ENCODE measurements at places on chromosomes 4 and X. TPM values are rescaled to one million over a fixed set of nuclear protein-coding genes. Genes with fewer than 3 reads are reported as not detected.

- no peak overlapping the region for H3K27ac ChIP-seq
- no peaks in the 10 kb centered on the region for H3K36me3 ChIP-seq
- H3K4me1 ChIP-seq: no peaks in the 10 kb centered on the region
These were observed 70.7 kb downstream of the ANKRD50 start for GRCh38 chr4:124641715-124642381.

GRCh38 chr4:33381816-33382215, 2661.6 kb downstream of the PCDH7 start:
- H3K36me3 ChIP-seq: no peaks in the 10 kb centered on the region
- DNase-seq: no peak
- no peak overlapping the region for H3K4me3 ChIP-seq
- no peak overlapping the region for H3K27ac ChIP-seq

GRCh38 chr4:176788971-176789370, 3.8 kb downstream of the VEGFC start:
- no peak overlapping the region for H3K4me3 ChIP-seq
- H3K36me3 ChIP-seq: no peaks in the 10 kb centered on the region
- no peak overlapping the region for H3K27ac ChIP-seq
- peaks cover 4% of the 10 kb centered on the region for H3K4me1 ChIP-seq
- peaks cover 33% of the 10 kb centered on the region for H3K27me3 ChIP-seq

GRCh38 chr4:52212702-52213101, 161.6 kb downstream of the SPATA18 start:
- no peak overlapping the region for H3K27ac ChIP-seq
- no peak for DNase-seq
- no peak overlapping the region for H3K4me3 ChIP-seq
- no peaks in the 10 kb centered on the region for H3K36me3 ChIP-seq
- H3K27me3 ChIP-seq: no peaks in the 10 kb centered on the region

- H3K4me1 ChIP-seq: peaks cover 11% of the 10 kb centered on the region
- no peak overlapping the region for H3K4me3 ChIP-seq
- DNase-seq: no peak
- H3K36me3 ChIP-seq: peaks cover 19% of the 10 kb centered on the region
- no peak overlapping the region for H3K27ac ChIP-seq
- H3K27me3 ChIP-seq: no peaks in the 10 kb centered on the region
These were observed 11.0 kb downstream of the PTTG2 start for GRCh38 chr4:37971202-37971601.

DNA sequence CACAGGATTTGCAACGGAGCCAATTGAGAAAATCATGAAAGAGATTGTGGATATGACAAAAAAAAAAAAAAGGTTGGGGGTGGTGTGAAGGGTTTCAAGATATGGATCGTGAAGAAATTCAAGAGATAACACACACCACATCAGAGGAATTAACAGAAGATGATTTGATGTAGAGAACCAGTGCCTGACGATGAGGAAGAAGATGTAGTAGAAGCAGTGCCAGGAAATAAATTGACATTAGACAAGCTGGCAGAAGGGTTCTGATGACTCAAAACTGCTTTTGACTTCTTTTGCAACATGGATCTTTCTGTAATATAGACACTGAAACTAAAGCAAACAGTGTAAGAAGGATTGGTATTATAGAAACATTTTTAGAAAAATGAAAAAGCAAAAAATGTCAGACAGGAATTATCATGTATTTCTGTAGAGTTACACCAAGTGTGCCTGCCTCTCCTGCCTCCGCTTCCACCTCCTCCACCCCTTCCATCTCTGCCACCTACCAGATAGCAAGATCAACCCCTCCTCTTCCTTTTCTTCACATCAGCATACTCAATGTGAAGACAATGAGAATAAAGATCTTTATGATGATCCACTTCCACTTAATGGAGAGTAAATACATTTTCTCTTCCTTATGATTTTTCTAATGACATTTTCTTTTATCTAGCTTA, 127.5 kb upstream of the OTUD4 start:
- no peak overlapping the region for H3K27ac ChIP-seq
- no peaks in the 10 kb centered on the region for H3K36me3 ChIP-seq
- no peak for DNase-seq
- H3K4me1 ChIP-seq: peaks cover 12% of the 10 kb centered on the region
- H3K4me3 ChIP-seq: no peak overlapping the region
- peaks cover 3% of the 10 kb centered on the region for H3K27me3 ChIP-seq

DNA sequence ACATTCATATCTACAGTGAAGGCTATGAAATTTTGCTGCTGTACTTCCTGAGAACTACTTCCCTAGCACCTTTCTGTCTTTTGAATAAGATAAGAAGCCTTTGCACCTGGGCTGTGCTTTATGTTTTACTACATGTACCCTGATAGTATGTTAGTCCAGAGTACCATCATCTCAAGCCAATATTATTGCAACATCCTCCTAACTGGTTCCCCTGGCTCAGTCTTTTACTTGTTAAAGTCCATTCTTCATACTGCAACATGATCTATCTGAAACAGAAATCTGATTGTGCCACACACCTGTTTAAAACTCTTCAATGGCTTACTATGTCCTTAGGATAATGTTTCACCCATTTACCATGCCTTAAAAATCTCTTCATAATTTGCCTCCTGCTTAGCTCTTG, 102.3 kb downstream of the AGTR2 start:
- no peak overlapping the region for H3K27ac ChIP-seq
- no peaks in the 10 kb centered on the region for H3K36me3 ChIP-seq
- no peak for DNase-seq
- H3K4me1 ChIP-seq: no peaks in the 10 kb centered on the region
- no peak overlapping the region for H3K4me3 ChIP-seq
- no peaks in the 10 kb centered on the region for H3K27me3 ChIP-seq

DNA sequence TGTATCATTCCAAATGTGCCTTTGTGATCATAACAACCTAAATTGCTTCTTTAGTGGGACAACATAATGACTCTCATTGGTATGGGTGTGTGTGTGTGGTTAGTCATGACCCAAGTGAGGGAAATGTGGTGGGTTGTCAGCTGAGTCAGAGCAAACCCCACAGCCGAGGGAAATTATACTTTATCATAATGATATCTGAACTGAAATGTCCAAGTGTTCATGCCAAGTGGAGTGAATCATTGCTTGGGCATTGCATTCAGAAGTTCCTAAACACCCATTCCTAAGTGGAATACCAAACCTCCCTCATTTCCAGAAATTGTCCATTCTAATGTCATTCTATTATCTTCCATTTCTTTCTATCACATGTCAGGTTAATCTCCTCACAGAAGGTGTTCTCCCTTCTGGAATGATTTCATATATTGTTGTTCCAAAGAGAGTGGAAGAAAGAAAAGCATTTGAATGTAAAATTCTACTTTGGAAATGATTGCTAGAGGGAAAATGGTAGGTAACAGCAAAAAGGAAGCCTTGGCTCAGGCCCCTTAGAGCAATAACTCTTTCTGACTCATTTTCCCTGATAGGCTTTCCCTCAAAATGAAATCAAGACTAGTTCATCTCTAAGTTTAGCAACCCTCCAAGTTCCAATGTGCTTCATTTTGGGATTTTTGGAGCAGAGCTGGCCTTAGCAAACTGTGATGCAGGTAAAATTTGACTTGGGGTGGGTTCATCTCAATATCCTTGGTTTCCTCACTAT, 230.7 kb upstream of the KCNIP4 start:
- no peaks in the 10 kb centered on the region for H3K27me3 ChIP-seq
- no peaks in the 10 kb centered on the region for H3K36me3 ChIP-seq
- no peak for DNase-seq
- H3K4me1 ChIP-seq: no peaks in the 10 kb centered on the region
- no peak overlapping the region for H3K4me3 ChIP-seq
- no peak overlapping the region for H3K27ac ChIP-seq

- peaks cover 15% of the 10 kb centered on the region for H3K36me3 ChIP-seq
- no peak for DNase-seq
- H3K27me3 ChIP-seq: peaks cover 3% of the 10 kb centered on the region
These were observed 34.7 kb downstream of the CASP3 start for GRCh38 chr4:184614509-184614908.

GRCh38 chr4:88320780-88321373, 36.5 kb upstream of the PPM1K start:
- peak overlapping the region; percentile 88 for H3K4me3 ChIP-seq
- peak overlapping the region; percentile 98 for H3K27ac ChIP-seq
- no peaks in the 10 kb centered on the region for H3K27me3 ChIP-seq
- peak; percentile 54 for DNase-seq

- peak overlapping the region; percentile 80 for H3K4me3 ChIP-seq
- peaks cover 4% of the 10 kb centered on the region for H3K4me1 ChIP-seq
- no peaks in the 10 kb centered on the region for H3K36me3 ChIP-seq
These were observed 113.0 kb upstream of the VAMP7 start for GRCh38 chrX:155767876-155768769.

DNA sequence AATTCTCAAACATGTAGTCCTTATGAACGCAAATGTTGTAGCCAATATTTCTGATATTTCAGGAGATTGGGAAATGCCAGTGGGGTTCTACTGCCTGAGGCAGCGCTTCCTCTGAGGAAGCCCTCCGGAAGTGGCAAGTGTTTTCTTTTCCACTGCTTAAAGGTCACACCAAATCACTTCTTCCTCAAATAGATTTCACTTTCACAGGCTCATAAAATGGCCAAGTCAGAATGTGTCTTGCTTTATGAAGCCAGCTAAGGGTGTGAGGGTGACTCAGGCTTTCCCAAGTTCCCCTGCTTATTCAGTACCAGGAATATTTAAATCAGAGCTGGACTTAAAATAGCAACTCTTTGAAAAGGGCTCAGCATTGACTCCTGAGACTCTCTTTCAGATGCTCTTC, 514.2 kb upstream of the DIPK2B start:
- no peaks in the 10 kb centered on the region for H3K27me3 ChIP-seq
- no peak overlapping the region for H3K4me3 ChIP-seq
- peaks cover 4% of the 10 kb centered on the region for H3K36me3 ChIP-seq
- no peak for DNase-seq
- H3K4me1 ChIP-seq: peaks cover 32% of the 10 kb centered on the region

DNA sequence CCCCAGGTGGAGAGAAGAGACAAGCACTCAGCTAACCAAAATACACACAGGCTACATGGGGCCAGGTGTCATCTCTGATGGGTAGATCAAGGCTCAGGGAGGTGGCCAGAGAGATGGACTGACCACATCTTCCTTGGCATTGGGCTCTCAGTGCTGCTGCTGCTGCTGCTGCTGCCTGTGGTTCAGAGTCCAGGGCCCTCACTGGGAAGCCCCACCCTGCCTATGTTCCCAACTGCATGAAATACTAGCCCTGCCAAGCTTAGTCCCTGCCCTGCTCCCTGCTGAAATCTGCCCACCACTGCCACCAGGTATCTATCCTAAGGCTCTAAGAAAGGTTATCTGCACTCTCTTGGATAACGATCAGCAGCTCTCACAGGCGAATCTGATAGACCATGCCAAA, 118.7 kb downstream of the EFHC2 start:
- H3K4me1 ChIP-seq: peaks cover 3% of the 10 kb centered on the region
- H3K4me3 ChIP-seq: no peak overlapping the region
- no peak for DNase-seq
- H3K27ac ChIP-seq: no peak overlapping the region
- H3K27me3 ChIP-seq: no peaks in the 10 kb centered on the region

DNA sequence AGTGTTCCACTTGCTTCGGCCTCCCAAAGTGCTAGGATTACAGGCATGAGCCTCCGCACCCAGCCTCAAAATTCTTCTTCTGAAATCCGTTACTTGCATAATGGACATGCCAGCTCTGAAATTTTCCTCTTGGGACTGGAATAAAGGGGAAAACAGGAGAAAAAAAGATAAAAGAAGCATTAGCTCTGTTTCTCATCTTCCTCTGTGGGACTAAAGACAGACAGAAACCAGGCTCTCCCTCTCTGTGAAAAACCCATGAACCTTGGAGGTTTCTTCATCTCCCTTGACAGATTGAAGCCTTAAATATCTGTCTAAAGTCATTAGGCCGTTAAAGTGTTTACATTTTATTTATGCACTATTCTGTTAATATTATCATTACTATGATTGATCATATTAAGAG, 19.4 kb upstream of the PRSS12 start:
- peaks cover 9% of the 10 kb centered on the region for H3K27me3 ChIP-seq
- H3K4me3 ChIP-seq: no peak overlapping the region
- H3K27ac ChIP-seq: no peak overlapping the region
- no peaks in the 10 kb centered on the region for H3K4me1 ChIP-seq

- H3K27me3 ChIP-seq: peaks cover 8% of the 10 kb centered on the region
- H3K27ac ChIP-seq: no peak overlapping the region
- H3K4me3 ChIP-seq: no peak overlapping the region
- no peaks in the 10 kb centered on the region for H3K4me1 ChIP-seq
These were observed 75.7 kb downstream of the CPEB2 start for GRCh38 chr4:15077969-15078368.

DNA sequence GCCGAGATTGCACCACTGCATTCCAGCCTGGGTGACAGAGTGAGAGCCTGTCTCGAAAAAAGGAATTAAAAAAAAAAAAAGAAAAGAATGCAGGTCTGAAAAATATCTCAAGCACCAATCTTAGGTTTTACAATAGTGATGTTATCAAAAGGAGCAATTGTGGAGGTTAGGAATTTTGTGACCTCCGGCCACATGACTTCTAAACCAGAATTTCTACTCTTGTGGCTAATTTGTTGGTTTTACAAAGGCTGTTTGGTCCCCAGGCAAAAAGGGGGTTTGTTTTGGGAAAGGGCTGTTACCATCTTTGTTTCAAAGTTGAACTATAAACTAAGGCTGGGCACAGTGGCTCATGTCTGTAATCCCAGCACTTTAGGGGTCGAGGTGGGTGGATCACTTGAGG, 15.4 kb upstream of the ZNF41 start:
- no peak for DNase-seq
- no peaks in the 10 kb centered on the region for H3K36me3 ChIP-seq
- H3K4me3 ChIP-seq: no peak overlapping the region

GRCh38 chr4:107666134-107666533, 53.9 kb downstream of the PAPSS1 start:
- no peaks in the 10 kb centered on the region for H3K36me3 ChIP-seq
- H3K27ac ChIP-seq: no peak overlapping the region
- no peak overlapping the region for H3K4me3 ChIP-seq
- no peaks in the 10 kb centered on the region for H3K4me1 ChIP-seq

GRCh38 chr4:184250795-184251669, 33.4 kb upstream of the ENPP6 start:
- H3K4me1 ChIP-seq: peaks cover 8% of the 10 kb centered on the region
- H3K4me3 ChIP-seq: no peak overlapping the region
- no peak overlapping the region for H3K27ac ChIP-seq
- peaks cover 5% of the 10 kb centered on the region for H3K27me3 ChIP-seq
- peak; percentile 45 for DNase-seq

- DNase-seq: no peak
- H3K36me3 ChIP-seq: no peaks in the 10 kb centered on the region
- no peak overlapping the region for H3K4me3 ChIP-seq
- H3K27me3 ChIP-seq: no peaks in the 10 kb centered on the region
These were observed 67.9 kb downstream of the ANK2 start for GRCh38 chr4:113117358-113117702.

The CLNK gene
- total RNA-seq: not detected

The ADH1A gene
- total RNA-seq: not detected

The TLR6 gene
- total RNA-seq: 5.9 TPM

The MAGEH1 gene
- total RNA-seq: 17.9 TPM

The MCTS1 gene
- 42.1 TPM for total RNA-seq

The HEPH gene
- not detected for total RNA-seq

The PSAPL1 gene
- total RNA-seq: not detected

The ZCCHC12 gene
- total RNA-seq: not detected

The UCHL1 gene
- 0.83 TPM for total RNA-seq

The ADH7 gene
- not detected for total RNA-seq

The DCX gene
- total RNA-seq: not detected

The CD40LG gene
- 3.7 TPM for total RNA-seq

The MAGEA11 gene
- total RNA-seq: not detected

The AFF1 gene
- total RNA-seq: 57.1 TPM

The ERAS gene
- not detected for total RNA-seq

The C4orf36 gene
- not detected for total RNA-seq

The MAD2L1 gene
- 51.7 TPM for total RNA-seq

The STPG2 gene
- total RNA-seq: not detected

The EIF4E gene
- 88.6 TPM for total RNA-seq

The PDCL2 gene
- total RNA-seq: not detected

The GPR50 gene
- total RNA-seq: not detected
